Stimulated activated CD8-positive, alpha-beta memory T cell treated with anti-CD3 and anti-CD28 coated beads, Interleukin-2, amount 100 ng/mL, for 1 hour (primary cell): ENCODE measurements at places on chromosomes 3 and 15.

GRCh38 chr3:13114811-13115575 lies 41.8 kb upstream of the IQSEC1 start:
- DNase-seq: no peak

DNA sequence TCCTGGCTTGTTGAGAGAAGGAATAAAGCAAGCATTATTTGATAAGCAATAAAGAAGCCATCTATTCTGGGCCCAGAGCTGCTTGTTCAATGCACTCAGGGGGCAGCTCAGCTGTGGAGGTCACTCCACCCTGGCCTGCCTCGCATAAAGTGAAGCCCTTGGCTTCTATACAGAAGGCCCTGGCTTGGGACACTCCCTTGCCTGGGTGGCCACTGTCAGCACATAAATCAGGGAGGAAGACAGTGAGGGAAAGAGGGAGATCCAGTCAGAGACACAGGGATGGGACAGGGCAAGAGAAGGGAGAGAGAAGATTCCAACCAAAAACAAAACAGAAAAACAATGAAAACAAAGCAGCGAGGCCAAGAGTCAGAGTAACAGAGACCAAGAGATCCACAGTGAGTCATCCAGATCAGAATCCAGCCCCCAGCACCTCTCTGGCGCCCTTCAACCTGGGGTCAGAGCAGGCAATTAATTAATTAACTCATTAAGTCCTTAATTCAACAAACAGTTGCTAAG lies 11.8 kb downstream of the INSYN1 start:
- no peak for DNase-seq

- no peak for DNase-seq
Observed at GRCh38 chr3:172140499-172141391, 101.4 kb downstream of the FNDC3B start.

GRCh38 chr15:63191895-63192618 lies 2.7 kb downstream of the RAB8B start:
- DNase-seq: peak; percentile 25

DNA sequence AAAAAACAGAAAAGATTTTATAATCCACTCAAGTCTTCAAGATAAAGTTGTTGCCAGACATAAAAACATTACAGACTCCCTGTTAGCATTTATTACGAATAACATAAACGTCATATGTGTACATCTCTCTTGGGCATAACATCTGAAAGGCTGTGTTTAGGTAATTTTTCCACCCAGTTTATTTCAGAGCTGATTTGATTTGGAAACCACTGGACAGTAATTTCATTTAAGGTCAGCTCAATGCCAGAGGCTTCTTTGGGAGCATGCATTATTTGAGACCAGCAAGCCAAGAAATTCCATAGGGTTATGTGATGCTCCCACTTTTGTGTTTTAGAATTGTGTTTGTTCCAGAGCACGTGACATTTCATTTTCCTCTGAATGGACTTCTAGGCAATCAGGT lies 196.0 kb downstream of the AKAP13 start:
- no peak for DNase-seq

DNA sequence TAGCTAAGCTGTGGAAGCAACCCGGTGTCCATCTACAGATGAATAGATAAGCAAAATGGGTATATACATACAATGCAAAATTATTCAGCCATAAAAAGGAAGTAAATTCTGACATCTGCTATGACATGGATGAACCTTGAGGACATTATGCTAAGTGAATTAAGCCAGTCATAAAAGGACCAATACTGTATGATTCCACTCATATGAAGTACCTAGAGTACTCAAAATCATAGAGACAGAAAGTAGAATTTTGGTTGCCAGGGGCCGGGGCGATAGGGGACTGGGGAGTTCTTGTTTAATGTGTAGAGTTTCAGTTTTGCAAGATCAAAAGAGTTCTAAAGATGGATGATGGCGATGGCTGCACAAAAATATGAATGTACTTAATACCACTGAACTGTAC lies 10.3 kb downstream of the EID1 start:
- no peak for DNase-seq

DNA sequence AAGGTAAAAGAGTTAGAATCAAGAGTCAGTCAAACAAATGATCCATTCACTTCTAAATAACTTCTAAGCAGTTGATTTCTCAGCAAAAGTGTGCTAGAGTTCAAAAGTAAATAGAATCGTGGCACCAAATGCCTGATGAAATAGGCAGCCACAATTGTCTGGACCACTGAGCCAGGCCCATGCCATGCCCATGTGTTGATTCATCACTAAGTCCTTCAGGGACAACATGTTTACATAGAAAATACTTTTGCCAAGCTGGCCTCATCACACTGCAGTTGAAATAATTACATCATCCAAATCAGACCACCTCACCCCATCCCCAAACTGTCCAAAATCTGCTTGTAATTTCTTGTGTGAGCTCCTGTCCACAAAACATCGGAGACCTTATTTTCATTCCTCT lies 216.3 kb downstream of the IGSF11 start:
- no peak for DNase-seq

DNA sequence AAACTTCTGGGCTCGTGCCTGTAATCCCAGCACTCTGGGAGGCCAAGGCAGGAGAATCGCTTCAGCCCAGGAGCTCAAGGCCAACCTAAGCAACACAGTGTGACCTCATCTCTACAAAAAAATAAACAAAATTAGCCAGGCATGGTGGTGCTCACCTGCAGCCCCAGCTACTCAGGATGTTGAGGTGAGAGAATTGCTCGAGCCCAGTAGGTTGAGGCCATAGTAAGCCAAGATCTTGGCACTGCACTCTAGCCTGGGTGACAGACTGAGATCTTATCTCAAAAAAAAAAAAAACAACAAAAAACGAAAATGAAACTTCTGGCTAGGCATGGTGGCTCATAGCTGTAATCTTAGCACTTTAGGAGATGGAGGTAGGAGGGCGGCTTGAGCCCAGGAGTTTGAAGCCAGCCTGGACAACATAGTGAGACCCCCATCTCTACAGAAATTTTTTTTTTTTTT lies 53.7 kb downstream of the PIK3CB start:
- no peak for DNase-seq
